Activated T-cell treated with anti-CD3 and anti-CD28 coated beads for 24 hours (primary cell): ENCODE measurements at places on chromosomes 3 and 15.

DNA sequence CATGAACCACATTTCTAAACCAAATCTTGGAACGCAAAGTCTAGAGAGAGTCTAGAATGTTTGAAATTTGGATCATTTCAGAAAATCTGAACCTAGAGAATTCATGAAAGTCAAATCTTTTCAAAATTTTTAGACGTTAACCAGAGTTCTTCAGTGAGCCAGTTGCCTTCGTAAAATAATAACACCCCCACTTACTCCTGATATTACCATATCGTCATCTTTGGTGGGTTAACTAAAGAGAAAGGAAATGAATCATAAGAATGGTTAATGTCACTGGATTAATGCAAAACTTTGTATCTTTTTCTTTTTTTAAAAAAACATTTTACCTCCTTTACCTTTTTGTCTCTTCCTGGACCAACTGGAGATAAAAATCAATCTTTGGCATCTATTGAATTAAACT, 1.2 kb upstream of the ZBED2 start:
- no peak for DNase-seq

DNA sequence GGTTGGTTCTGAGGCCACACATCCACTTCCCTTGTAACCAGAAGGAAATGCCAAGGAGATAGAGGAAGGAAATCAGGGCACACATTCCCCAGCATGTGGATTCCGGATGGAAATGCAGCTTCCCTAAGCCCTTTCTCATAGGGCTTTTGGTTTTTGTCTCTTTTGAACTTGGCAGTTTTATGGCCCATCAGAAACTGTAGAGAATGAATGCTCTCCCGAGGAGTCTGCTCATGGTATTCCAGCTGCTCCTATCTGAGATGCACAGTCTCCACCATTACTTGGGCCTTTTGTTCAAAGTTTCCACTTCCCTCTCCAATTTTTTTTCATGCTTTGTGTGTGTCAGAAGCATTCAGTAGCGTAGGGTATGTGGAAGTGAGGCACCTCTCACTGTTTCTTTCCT, 21.2 kb downstream of the XYLB start:
- DNase-seq, result no peak

DNA sequence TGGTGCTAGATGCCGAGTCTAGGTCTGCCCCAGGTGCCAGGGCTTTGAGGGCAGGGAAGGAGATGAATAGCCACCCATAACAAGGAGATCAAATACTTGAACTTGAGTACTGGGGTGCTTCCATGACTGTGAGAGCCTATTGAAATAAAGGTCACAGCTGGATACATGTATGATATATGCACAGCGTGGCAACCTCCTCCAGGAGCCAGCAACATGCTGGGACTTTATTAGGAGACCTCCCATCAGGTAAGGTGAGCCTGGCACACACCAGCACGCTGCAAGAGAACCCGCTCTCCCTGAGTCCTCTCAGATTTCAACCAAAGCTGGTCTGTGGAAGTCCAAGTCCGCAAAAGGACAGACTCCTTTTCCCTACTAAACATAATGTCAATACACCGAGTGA, 10.5 kb upstream of the HES1 start:
- DNase-seq, result no peak

DNA sequence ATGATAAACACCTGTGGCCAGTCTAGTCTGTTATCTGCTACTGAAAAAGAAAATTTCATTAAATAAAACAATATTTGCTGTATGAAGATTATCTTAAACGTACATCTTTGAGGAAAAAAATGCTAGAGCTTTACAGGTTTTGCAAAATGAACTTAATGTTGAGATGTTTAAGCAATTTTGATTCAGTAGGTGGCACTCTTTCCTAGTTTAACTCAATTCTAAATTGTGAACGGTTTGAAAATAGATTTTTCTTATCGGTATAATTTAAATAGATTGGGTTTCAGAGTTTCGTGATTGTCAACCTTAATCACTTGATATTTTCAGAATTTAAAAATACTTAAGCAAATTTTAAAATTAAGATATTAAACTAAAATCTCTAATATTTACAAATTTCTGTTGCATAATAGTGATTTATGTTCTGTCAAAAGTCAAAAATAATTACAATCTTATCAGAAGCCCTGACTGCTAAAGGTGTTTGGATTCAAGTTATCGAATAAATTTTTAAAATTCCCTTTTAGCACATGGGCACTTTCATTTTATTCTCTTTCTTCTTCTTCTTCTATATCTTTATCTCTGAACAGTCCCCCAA, 7.0 kb upstream of the RNF111 start:
- no peak for DNase-seq

DNA sequence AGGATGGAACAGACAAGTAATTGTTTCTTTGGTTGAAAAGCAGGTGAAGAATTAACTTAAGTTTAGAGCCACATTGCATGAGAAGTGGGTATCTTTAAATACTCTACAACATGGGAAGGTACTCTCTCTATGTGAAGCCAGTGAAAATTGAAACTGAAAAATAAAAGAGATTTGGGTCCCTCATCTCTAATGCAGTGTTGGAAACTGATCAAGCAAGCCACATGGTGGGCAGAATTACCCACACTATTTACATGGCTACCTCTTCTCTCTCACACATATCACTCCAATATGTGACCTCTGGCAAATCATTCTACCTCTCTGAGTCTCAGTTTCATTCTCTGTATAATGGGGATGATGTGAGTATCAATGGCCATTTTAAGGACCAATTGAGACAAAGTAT, 339.0 kb downstream of the IL5RA start:
- no peak for DNase-seq

DNA sequence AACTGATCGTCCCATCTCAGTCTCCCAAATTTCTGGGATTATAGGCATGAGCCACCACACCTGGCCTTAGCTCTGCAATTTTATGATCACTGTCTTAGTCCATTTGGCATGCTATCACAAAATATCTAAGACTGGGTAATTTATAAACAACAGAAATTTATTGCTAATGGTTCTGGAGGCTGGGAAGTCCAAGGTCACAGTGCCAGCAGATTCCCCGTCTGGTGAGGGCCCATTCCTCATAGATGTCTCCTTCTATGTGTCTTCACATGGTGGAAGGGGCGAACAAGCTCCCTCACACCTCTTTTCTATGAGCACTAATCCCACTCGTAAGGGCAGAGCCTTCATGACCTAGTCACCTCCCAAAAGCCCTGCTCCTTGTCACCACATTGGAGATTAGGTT, 55.3 kb upstream of the KIF23 start:
- DNase-seq, result no peak

GRCh38 chr3:146431240-146431639, 38.1 kb downstream of the PLSCR2 start:
- no peak for DNase-seq

GRCh38 chr3:51522273-51522962, 16.1 kb upstream of the RAD54L2 start:
- DNase-seq, result no peak

GRCh38 chr3:168889666-168890065, 773.8 kb downstream of the MECOM start:
- no peak for DNase-seq

DNA sequence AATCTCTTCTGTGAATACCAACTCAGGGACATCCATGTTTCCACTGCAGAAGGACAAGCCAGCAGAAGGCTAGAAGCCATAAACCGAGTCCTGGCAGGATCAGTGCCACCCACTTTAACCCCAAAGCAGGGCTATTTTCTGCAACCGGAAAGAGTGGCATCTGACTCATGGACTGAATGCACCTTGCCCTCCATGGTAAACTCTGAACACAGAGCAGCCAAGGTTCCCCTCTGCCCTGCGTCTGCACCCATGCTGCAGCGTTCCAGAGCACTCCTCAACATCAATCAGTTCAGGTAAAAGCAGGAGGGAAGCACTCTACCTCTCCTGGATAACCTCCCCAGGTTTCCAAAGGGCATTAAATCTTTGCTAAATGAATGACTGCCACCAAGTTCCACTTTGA, 801 bp upstream of the NGRN start:
- DNase-seq, result peak; percentile 15

- DNase-seq, result peak; percentile 35
Observed at GRCh38 chr3:16513141-16514020, at the start of gene RFTN1. Gene RFTN1 (minus strand): TSS chr3:16513699. CDS start chr3:16493869, 19,830 bp downstream.

GRCh38 chr3:193779933-193780332, 186.9 kb downstream of the OPA1 start:
- no peak for DNase-seq

GRCh38 chr3:184334470-184335158, 2.8 kb upstream of the FAM131A start:
- no peak for DNase-seq

- no peak for DNase-seq
Observed at GRCh38 chr15:93942269-93942694, 289.1 kb upstream of the MCTP2 start.

DNA sequence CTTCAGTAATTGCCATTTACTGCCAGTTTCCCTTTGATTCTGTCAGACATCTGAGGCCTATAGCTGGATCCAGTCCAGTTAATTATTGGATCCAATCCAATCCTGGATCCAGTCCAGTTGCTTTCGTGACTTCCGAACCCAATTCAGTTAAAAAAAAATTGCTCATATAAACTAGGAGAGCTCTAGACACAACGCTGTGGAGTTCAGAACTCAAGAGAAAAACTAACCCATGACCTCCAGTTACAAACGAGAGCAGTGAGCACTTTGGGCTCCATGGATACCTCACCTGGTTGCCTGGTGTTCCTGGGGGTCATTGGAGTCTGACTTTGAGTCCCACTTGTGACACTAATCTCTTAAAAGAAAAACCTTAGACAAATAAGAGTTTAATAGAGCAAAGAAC, 269.8 kb downstream of the THSD4 start:
- no peak for DNase-seq

DNA sequence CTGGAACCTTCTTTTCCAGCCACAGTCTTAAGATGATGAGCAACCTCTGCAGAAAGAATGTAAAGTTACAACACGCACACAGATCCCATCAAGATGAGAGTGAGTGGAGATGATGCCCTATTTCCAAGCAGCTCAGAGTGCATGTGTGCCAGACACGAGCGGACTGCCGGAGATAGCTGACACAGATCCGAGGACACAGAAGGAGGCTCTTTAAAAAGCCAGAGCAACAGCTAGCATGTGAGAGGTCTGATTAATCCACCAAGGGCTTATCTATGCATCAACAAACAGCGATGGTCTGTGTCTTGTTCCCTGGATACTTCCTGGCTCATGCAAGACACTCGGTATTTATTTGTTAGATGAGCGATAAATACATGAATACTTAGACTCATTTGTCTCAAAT, 128.6 kb upstream of the DLG1 start:
- DNase-seq, result no peak

GRCh38 chr15:60523056-60523455, 44.1 kb upstream of the ICE2 start:
- no peak for DNase-seq

- no peak for DNase-seq
Observed at GRCh38 chr3:46955157-46955556, 21.4 kb downstream of the CCDC12 start.

DNA sequence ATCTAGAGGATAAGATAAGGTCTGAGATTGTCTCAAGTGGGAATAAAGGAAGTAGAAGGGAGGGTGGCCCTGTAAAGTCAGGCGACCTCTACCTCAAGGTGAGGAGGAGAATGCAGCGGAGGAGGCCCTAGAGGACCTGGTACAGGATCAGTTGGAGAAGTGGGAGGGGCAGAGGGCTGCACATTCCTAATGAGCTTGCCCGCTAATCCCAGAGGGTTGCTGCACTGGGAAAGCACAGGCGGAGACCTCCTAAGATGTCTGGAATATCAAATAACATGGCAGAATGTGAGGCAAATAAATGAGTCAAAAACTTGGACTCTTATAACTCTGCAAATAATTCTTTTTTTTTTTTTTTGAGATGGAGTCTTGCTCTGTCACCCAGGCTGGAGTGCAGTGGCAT, 30.2 kb upstream of the VPS8 start:
- DNase-seq, result no peak

GRCh38 chr3:114285648-114286230, 8.1 kb upstream of the TIGIT start:
- no peak for DNase-seq

- DNase-seq, result peak; percentile 28
Observed at GRCh38 chr15:81106560-81106959, 27.5 kb upstream of the CFAP161 start.

DNA sequence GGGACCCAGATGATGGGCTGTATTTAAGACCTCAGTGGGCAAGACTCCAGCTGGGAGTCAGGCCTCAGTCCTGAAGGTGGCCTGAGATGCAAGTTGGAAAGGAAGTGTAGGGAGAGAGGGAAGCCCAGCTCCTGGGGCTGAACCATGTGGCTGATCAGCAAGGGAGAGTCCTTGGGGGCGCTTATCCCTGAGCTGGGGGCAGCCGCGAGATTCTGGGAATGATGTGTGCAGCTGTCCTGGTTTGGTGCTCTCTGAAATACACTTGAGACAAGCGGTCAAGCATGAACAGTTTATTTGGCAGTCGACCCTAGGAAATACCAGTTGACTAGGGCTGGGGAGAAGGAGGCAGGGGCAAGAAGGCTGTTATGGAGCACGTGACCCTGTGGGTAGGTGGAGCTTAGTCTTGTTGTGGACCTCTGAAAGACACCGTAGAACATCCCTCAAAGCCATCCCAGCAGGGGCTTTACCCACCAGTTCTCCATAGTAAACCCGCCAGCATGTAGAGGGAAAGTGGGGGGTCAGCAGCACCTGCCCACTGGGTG, 41.8 kb upstream of the SLC6A11 start:
- DNase-seq, result no peak

GRCh38 chr3:32888739-32889138, 62.7 kb upstream of the CCR4 start:
- no peak for DNase-seq

GRCh38 chr3:150790629-150791028, 27.7 kb upstream of the SIAH2 start:
- no peak for DNase-seq

DNA sequence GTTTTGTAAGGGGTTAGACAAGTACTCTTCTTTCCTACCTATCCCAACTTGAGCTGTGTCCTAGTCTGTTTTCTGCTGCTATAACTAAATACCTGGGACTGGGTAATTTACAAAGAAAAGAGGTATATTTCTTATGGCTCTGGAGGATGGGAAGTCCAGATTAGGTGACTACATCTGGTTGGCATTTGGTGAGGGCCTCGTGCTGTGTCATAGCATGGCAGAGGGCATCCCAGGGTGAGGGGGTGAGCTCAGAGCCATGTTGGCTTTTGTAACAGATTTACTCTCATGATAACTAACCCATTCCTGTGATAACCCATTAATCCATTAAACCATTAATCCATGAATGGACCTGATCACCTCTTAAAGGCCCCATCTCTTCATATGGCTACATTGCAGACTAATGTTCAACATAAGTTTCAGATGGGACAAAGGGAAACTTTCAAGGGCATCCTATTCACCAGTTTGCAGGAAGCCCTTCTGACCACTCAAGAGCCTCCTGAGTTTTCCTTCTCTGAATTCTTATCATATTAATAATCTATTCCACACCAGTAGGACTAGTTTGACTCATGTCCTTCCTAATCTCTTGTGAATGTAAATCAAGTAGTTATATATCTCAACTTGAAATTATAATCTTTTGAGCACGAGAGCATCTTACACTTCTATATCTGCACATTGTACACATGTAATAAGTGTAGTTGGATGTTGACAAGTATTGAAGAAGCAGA, 185.7 kb upstream of the ZPLD1 start:
- DNase-seq, result no peak

- no peak for DNase-seq
Observed at GRCh38 chr15:35693886-35694285, 147.9 kb upstream of the DPH6 start.

- DNase-seq, result peak; percentile 17
Observed at GRCh38 chr15:38474155-38474757, 20.3 kb downstream of the FAM98B start.
